ENCODE measurements at places on chromosomes 3 and 15. TPM values are rescaled to one million over a fixed set of nuclear protein-coding genes. Genes with fewer than 3 reads are reported as not detected.

Gene RFT1
- total RNA-seq = 29.2 TPM

Gene SCAMP5
- 9.3 TPM for total RNA-seq

Gene GPR15
- total RNA-seq = not detected

Gene THAP10
- 5.8 TPM for total RNA-seq

Gene UACA
- total RNA-seq = 33.8 TPM

Gene CLEC3B
- not detected for total RNA-seq

Data from A549 treated with ZK216348 at 1 μM for 4 hours (cell line).